Peyer's patch (tissue), 4 donors: ENCODE measurements at places on chromosomes 6 and 20. TPM values are rescaled to one million over a fixed set of nuclear protein-coding genes. Genes with fewer than 3 reads are reported as not detected.

DNA sequence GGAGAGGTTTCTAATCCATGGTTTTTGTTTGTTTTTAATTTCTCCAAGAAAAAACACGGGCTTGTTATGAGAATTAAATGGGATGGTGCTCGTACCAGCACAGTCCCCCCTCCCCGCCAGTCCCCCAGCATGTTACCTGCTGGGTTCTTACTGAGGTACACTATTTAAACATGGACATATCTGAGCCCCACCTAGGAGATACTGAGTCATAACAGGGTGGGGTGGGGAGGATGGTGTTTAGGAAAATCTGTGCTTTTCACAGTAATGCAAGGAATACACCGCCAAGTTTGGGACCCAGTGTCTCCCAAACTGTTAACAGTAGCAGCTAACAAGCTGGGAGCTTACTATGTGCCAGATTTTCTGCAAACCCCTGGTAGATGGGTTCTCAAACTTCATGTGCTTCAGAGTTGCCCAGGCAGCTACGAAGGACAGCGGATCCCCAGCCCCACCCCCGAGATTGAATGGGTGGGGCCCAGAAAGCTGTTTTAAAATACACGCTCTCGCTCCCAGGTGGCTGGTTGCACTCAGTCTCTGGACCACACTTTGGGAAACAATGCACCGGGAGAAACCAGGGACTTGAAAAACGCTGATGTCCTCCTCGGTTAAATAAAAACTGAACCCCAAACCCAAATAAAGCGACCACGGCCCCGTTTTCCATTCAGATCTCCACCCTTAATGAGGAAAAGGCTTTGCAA is 995 bp downstream of the ZFP64 start:
- peak; percentile 62 for DNase-seq
- peak overlapping the region; percentile 85 for H3K4me3 ChIP-seq
- H3K36me3 ChIP-seq, result peaks cover 14% of the 10 kb centered on the region
- no peaks in the 10 kb centered on the region for H3K27me3 ChIP-seq
- H3K4me1 ChIP-seq, result no peaks in the 10 kb centered on the region
- H3K27ac ChIP-seq, result peak overlapping the region; percentile 89

BNIP5 gene
- 9.1 TPM for total RNA-seq

TSHZ2 gene
- total RNA-seq, result 57.8 TPM

DNA sequence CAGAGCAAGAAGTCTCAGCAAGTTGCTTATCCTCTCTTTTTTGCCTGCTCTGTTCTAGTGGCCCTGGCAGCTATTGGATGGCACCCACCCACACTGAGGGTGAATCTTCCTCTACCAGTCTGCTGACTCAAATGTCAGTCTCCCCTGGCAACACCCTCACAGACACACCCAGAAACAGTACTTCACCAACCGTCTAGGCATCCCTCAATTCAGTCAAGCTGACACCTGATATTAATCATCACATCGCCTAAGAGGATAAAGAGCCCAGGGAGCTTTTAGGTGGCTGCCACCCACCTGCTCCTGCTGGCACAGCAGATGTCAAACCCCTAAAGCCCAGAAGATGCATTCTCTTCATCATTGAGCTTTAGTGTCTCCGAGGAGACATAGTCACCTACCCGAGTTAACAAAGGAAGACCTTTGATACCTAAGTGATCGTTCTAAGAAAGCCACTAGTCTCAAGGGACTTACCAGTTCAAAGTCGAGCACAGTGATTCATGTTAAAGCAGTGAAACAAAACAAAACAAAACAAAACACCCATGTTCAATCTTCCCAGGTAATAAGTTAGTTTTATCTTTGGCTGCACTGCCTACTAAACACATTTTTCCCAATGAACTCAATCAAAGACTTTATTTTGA is 97.7 kb upstream of the KCNQ5 start:
- H3K36me3 ChIP-seq, result no peaks in the 10 kb centered on the region
- no peak overlapping the region for H3K27ac ChIP-seq
- no peak overlapping the region for H3K4me3 ChIP-seq
- no peak for DNase-seq
- no peaks in the 10 kb centered on the region for H3K4me1 ChIP-seq
- no peaks in the 10 kb centered on the region for H3K27me3 ChIP-seq

DNA sequence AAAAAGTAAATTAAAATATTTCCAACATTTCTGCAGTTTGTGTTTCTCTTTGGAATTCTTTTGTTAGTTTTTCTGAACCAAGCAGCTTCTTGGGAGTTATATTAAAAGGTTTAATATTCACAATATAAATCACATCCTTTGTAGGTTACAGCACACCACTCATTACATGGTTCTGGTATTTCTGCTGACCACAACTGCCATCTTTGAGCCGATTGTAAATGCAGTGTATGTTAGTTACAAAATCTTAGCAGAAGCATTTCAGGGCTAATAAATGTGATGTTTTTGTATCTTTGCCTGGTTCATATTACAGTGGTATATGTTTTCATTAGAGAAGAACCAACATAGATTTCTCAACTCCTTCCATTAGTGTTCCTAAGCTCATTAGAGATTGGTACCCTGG is 19.1 kb upstream of the TSHZ2 start:
- no peaks in the 10 kb centered on the region for H3K4me1 ChIP-seq
- no peaks in the 10 kb centered on the region for H3K27me3 ChIP-seq
- no peak overlapping the region for H3K4me3 ChIP-seq
- H3K36me3 ChIP-seq, result no peaks in the 10 kb centered on the region

DNA sequence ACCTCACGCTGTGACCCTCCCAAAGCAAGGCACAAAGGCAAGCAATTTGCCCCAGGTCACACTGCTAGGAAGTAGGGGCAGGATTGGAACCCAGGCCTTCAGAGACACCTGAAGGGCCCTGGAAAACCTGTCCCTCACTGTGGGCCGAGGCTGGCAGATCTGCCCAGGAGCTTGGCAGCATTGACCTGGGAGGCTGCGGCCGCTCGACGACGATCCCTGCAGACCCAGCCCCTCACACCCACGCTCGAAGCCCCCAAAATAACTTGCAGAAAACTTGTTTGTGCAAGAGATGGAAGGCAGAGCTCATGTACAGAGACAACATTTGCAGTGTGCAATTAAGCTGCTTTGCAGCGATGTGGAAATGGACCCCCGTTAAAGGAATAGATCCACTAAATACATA is 251.4 kb downstream of the TAF4 start:
- no peaks in the 10 kb centered on the region for H3K36me3 ChIP-seq
- no peak overlapping the region for H3K4me3 ChIP-seq
- H3K27ac ChIP-seq, result no peak overlapping the region
- DNase-seq, result peak; percentile 26
- no peaks in the 10 kb centered on the region for H3K27me3 ChIP-seq

DNA sequence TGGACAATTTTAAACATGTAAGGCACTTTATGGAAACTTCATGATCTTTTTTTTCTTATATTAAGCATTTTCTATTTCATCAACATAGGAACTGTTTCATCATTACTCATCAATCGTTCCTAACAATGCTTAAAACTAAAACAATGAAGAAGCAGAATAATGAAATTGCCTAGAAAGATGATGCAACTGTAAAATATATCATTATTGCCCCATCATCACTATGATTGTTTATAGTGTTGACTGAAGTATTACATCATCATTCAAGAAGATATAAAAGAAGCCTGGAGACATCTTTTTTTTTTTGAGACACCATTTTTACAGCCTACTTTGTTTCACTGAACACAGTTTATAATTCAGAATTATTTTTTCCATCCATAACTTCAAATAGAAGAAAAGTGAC is 147.2 kb downstream of the TRDN start:
- no peaks in the 10 kb centered on the region for H3K27me3 ChIP-seq
- no peaks in the 10 kb centered on the region for H3K36me3 ChIP-seq
- no peak overlapping the region for H3K4me3 ChIP-seq
- no peaks in the 10 kb centered on the region for H3K4me1 ChIP-seq

TCP11 gene
- not detected for total RNA-seq

CST8 gene
- total RNA-seq, result not detected

DPM1 gene
- total RNA-seq, result 82.5 TPM

DNA sequence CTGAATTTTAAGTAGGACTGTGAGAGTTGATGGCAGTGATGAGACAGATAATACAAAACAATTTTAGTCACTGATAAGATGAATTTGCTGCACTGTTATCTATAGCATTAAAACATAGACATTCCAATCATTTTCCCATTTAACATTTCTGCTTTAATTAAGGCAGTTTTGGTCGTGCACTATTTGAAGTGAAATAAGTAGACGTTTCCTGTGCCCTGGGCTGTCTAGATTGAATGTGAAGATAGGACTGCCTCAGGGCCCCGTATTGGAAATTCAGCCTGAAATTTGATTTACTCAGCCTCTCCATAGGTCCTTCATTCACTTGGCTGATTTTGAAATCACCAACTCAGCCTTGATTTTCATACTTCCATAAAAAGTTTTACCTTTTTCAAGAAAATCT is 48.3 kb downstream of the ARID1B start:
- H3K27me3 ChIP-seq, result no peaks in the 10 kb centered on the region
- no peak for DNase-seq
- no peak overlapping the region for H3K27ac ChIP-seq
- H3K4me3 ChIP-seq, result no peak overlapping the region
- H3K36me3 ChIP-seq, result no peaks in the 10 kb centered on the region

GRCh38 chr6:24125980-24126379 is at the start of gene NRSN1:
NRSN1 (plus strand) TSS chr6:24126215; CDS start chr6:24134328, 8,113 bp downstream.
- no peak within 1 kb of the TSS for H3K27ac ChIP-seq
- H3K27me3 ChIP-seq, result no peaks in the 10 kb centered on the region
- H3K4me3 ChIP-seq, result no peak within 1 kb of the TSS
- DNase-seq, result no peak

DNA sequence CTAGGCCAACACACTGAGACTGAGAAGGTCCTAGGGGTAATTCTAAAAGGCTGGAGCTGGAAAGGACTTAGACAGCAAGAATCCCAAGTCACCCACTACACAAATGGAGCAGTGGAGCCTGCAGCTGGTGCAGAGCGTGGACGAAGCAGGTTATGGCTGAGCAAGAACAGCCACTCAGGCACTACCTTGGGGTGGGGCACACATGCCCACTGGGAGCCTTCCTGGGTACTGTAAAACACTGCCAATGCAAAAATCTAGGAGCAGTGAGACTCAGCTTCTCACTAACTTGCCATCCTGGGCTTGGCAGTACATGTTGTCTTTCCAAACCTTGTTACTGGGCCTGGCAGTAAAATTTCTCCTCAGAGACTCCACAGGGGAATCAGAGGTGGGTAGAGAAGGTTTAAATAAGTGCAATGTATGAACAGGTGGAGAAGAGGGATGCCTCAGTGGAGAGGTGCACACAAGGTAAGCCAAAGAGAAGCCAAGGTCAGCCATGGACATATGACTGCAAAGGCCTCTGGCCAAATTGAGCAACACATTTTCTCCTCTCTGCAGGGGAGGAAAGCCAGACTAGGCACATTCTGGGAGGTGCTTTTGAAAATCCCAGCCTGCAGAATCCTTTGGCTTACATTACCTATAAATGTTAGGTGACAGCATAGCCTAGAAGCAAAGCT is 105.6 kb downstream of the TNFRSF21 start:
- H3K36me3 ChIP-seq, result no peaks in the 10 kb centered on the region
- no peaks in the 10 kb centered on the region for H3K4me1 ChIP-seq
- H3K27ac ChIP-seq, result no peak overlapping the region
- DNase-seq, result no peak
- H3K4me3 ChIP-seq, result no peak overlapping the region
- H3K27me3 ChIP-seq, result no peaks in the 10 kb centered on the region

TFAP2A gene
- not detected for total RNA-seq

DNA sequence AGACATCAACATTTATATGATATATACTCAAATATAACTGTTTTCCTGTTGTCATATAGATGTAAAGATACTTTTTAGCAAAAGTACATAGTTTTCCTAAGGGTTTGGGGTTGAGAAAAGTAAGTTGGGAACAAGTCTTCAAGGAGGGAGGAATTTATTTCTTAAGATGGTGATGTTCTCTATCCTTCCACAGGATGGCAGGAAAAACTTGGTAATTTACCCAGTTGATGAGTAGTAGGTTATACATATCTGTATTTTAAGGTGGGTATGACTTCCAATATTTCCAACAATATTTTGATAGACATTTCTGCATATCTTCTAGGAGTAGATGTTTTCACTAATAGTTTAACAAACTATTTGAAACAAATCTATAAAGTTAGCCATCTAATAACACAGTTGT is 254.4 kb downstream of the RIMS1 start:
- H3K4me1 ChIP-seq, result no peaks in the 10 kb centered on the region
- no peak for DNase-seq
- H3K27ac ChIP-seq, result no peak overlapping the region
- no peak overlapping the region for H3K4me3 ChIP-seq

DNA sequence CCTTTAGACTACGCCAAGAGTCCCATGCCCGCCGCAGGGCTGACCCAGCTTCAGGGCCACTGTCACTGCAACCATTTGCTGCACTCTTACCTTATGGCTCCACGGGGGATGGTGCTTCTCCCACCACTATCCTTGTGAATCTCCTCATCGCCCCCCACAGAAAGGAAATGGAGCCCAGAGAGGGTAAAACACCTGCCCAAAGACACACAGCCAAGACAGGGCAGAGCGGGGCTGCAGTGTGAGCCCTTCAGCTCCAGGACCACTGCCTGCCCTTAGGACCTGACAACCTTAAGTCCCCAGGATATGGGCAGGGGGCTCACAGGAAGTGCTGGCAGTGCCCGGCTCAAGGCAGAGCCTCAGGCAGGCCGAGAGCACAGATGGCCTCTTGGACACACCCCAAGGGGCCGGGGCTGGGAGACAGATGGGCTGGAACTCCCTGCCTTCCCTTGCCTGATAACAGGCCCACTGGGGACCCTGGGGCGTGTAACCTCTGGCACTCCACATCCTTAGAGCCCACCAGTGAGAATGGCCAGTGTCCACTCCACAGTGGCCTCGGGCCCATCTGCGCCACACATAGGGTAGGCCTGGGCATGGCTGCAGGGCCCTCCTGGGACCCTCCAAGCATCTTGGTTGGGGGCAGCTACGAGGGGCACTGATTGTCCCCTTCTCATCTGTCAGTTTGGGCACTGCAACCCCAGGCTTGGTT is 265.2 kb downstream of the TAF4 start:
- H3K27me3 ChIP-seq, result no peaks in the 10 kb centered on the region
- DNase-seq, result no peak
- H3K4me1 ChIP-seq, result no peaks in the 10 kb centered on the region
- no peaks in the 10 kb centered on the region for H3K36me3 ChIP-seq
- no peak overlapping the region for H3K4me3 ChIP-seq
- no peak overlapping the region for H3K27ac ChIP-seq
